ENCODE measurements at places on chromosomes 2 and 18.

DNA sequence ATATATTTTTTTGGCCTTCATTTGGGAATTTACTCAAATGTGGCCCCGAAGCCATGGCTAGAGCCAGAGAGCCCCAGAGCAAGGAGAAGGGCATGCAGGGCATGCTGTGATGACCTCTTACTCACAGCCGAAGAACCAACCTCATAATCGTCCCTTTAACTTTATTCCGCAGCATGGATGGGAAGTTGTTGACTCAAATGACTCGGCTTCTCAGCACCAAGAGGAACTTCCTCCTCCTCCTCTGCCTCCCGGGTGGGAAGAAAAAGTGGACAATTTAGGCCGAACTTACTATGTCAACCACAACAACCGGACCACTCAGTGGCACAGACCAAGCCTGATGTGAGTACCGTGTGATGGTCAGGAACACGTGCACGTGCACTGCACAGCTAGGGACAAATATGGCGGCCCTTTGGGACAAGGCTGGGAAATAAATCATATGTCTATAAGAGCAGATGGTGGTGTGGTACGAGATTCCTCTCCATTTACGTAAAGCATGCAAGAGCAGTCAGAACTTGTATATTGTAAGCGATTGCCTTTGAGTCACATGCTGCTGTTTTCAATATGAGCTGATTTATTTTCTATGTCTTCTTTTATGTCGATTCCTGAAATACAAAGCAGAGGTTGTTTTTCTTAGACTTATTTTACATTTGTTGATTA lies 280.9 kb downstream of the NEDD4L start:
- no peak for DNase-seq

DNA sequence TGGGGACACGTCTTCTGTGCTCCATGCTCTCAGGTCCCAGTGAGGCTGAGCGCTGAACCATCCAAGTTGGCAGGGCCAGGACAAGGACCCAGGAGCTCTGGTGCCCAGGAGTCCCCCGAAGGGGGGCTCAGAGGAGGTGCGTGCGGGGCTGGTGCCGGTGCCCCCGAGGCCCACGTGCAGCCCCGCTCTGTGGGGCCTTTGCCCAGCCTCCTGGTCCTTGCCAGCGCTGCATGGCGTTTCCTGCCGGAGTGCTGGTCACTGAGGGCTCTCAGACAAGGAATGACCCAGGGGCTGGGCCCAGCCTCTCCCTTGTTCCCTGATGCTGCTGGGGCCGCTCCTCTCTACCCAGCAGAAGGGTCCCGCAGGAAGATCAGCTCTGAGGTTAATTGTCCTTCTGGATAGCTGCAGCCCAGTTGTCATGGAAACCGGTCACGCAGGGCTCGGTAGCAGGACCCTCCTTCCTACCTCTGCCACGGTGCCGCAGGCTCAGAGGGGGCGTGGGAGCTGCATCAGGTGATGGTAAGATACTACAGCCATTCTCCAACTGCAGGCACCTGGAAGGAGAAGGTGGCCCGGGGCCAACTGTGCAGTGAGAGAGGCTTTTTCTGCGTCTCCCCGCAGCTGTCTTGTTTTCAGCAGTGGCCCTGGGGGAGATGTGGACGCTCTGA lies 64.5 kb downstream of the RRM2 start:
- DNase-seq = no peak

GRCh38 chr2:201084863-201085262 lies 13.1 kb downstream of the NDUFB3 start:
- no peak for DNase-seq

GRCh38 chr2:226122041-226122440 lies 677.6 kb downstream of the IRS1 start:
- no peak for DNase-seq

DNA sequence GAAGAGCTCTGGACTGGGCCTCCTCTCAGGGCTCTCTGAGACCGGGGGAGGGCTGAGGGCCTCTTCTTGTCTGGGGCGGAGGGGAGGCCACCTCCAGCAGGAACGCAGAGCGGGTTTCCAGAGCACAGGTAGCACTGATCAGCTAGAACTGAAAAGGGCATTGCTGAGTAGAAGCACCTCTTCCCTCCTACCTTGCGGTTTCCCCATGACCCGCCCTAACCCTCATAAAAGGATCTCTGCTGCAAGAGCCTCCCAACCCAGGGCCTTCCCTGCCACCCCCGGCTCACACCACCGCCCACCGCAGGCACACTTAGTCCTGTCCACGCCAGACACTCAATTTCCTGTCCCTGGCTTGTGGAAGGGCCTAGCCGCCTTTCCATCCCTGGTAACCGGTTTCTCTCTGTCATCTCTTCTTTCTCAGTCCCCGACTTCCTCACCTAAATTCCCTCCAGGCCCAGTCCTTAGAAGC lies 966 bp downstream of the ADCY3 start:
- DNase-seq = peak; percentile 68

GRCh38 chr2:49770919-49771318 lies 616.6 kb upstream of the FSHR start:
- peak; percentile 54 for DNase-seq

DNA sequence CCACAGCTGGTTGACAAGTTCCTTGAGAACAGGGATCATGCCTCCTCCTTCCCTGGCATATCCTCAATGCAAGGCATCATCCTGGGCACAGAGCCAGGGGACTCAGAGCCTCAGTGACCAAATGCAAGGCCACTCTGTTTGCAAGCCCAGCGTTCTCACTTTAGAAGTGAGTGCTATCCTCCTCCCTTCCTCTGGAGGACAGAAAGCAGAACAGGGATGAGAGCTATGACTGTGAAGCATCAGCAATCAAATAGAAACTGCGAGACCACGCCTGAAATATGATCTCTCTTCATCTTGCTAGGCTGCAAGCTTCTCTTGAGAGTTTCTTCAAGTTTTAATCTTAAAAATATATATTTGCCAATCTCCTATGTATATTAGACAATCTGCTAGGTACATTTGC lies 119.8 kb downstream of the LRATD1 start:
- peak; percentile 21 for DNase-seq

GRCh38 chr18:1296237-1296636 lies 391.6 kb downstream of the ADCYAP1 start:
- no peak for DNase-seq

GRCh38 chr18:40995529-40995928 lies 959.5 kb upstream of the PIK3C3 start:
- no peak for DNase-seq

DNA sequence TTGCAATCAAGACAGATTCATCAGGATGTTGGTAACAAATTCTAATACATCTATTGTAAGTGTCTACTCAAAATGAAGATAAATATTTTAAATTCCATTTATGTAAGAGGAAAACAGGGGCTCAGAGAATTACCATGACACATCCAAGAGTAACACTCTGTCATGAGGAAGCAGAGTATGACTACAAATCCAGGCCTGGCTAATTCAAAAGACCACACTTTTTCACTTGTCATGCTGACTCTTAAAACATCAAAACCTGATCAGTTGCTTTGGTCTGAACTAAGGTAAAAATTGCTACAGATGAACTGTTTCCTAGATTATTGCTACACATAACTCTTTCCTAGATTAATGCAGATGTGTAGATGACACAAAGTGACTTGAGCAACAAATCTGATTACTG lies 880.6 kb downstream of the TSN start:
- no peak for DNase-seq

- DNase-seq = no peak
These were observed 66.1 kb downstream of the ACVR1 start for GRCh38 chr2:157810037-157810436.

- no peak for DNase-seq
These were observed 86.9 kb upstream of the COPS8 start for GRCh38 chr2:236998758-236999157.

- DNase-seq = peak; percentile 92
These were observed at the start of gene SP140 for GRCh38 chr2:230225486-230225885. TSS of gene SP140 (plus strand) at chr2:230225736. CDS start at chr2:230225845, 109 bp downstream.

DNA sequence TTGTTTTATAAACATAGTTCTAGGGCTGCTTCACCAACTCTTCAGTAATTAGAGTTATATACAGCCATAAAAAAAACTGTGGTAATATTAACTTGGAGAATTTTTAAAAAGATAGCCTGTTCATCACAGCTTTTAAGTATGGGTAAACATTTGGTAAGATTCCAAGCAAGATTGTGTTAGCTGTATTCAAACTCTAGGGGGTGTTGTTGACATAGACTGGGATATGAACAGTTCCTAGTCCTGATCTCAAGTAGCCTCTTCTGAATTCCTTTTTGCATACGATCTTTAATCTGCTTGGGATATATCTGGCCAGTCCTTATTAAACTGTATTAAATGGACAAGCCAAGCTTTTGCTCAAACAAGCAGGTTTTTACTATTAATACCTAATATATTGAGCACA lies 13.4 kb downstream of the NOP58 start:
- no peak for DNase-seq

GRCh38 chr2:8028981-8029380 lies 652.9 kb upstream of the ID2 start:
- DNase-seq = no peak

- no peak for DNase-seq
These were observed 15.4 kb downstream of the CAVIN2 start for GRCh38 chr2:191831410-191831994.

DNA sequence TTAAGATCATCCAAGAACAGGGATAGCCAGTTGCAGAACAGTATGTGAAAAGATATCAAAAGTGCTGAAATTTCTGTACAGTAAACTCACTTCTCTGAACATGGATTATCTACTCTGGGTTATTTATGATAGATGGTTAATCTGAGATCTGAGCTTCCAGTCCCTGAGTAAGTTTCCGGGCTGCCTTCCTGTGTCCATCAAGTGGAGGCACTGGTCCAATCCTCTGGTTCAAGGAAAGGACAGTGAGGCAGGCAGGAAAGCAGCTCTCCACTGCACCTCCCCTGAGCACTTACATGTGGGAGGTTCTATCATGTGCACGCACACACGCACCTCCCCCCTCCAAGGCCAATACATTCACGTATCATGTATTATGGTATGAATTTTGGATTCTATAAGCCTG lies 32.5 kb downstream of the GPR45 start:
- no peak for DNase-seq

DNA sequence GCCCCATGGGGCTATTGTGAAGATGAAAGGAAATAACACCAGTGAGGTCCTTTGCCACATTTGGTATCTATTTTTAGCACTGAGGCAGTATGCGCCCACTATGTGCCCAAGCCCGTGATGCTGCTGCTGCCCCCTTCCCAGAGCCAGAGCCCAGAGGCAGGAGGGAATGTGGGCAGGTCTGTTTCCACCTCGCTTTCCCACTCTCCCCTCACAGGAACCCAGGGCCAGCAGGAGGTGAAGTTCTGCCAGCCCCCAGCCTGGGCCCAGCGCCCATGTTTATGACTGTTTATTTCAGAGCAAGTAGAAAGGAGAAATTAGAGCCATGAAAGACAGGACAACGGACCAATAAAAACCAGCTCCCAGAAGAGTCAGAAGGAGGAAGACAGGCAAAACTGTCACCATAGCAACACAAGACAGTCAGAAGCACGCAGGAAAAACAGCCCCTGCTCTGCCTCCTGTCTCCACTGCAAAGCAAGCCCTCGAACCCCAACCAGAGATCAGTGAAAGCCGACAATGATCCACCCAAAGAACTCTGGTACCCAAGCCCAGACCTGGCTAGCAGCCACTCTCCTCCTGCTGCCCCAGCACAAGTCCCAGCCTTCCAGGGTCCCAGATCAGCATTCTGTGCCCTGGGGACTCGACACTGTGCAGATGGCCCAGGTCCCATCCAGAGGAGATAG lies 1.4 kb downstream of the CYRIA start:
- peak; percentile 56 for DNase-seq

DNA sequence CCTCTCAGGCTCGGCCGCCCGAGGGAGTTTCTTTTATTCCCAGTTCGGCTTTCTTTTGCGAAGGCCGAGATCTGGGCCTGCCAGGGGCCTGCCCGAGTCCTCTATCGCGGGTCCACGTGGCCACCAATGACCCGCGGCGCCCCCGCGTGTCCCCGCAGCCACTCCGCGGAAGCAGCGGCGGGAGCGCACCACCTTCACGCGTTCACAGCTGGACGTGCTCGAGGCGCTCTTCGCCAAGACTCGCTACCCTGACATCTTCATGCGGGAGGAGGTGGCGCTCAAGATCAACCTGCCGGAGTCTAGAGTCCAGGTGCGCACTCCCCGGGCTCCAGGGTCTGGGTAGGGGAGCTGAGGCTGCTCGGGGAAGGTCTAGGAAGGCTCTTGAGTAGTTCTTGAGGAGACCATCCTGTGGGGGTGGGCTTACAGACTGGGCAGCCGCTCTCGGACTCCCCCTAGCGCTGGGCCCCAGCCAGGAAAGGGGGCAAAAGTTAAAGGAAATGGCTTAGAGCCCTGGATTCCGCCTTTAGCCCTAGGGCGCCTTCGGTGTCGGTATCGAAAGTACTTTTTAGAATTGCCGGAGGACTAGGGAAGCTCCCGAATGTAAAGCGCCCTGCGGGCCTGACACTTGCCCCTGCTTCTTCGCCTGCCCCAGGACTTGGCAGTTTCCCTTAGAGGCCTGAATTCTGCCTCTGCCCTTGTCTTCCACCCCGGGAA lies 3.4 kb downstream of the OTX1 start:
- peak; percentile 47 for DNase-seq

GRCh38 chr2:171410101-171410500 lies 23.7 kb downstream of the METTL8 start:
- DNase-seq = no peak

GRCh38 chr2:202035089-202035940 lies 1.7 kb downstream of the FZD7 start:
- peak; percentile 37 for DNase-seq

DNA sequence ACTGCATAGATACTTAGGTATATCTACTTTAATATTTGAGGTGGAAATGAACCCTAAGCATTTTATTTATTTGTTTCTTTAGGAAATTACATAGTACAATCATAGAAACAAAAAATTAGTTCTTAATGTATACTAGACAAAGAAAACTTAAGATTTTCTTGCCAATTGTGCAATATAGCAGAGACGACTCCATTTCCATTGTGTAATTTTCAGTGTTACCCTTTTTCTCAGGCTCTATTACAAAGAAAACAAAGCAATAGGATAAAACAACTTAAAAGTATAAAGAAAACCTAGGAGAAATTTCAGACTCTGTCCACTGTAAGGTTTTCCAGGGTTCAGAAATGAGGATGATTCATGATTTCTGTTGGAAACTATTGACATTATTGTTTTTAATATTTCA lies 89.0 kb upstream of the SERTAD2 start:
- DNase-seq = no peak

DNA sequence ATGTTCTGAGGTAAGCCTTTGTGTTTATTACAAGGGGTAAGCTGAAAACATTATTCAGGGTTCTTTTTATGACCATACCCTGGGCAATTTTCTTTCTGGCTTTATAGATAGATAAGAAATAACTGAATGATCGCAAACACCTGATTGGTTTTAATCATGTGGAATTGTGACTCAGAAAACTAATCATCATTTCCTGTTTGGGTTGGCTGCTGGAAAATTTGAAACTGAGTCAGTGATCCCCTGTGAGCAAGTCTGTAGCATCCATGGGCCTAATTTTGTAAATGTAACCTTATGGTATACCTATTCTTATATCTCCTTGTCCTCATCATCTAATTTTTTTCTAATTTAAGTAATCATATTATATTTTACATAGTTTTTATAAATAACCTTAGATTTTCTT lies 34.3 kb downstream of the CCDC68 start:
- no peak for DNase-seq

- DNase-seq = no peak
These were observed 115.2 kb upstream of the SIX2 start for GRCh38 chr2:45124456-45124855.
